ENCODE measurements at places on chromosomes 4 and X.

- no peaks in the 10 kb centered on the region for H3K36me3 ChIP-seq
- H3K27ac ChIP-seq: no peak overlapping the region
- DNase-seq: no peak
- H3K4me3 ChIP-seq: no peak overlapping the region
- H3K27me3 ChIP-seq: peaks cover 7% of the 10 kb centered on the region
These were observed 10.7 kb downstream of the ATP8A1 start for GRCh38 chr4:42646013-42646784.

- DNase-seq: no peak
- no peaks in the 10 kb centered on the region for H3K36me3 ChIP-seq
- no peaks in the 10 kb centered on the region for H3K27me3 ChIP-seq
- no peak overlapping the region for H3K27ac ChIP-seq
- no peaks in the 10 kb centered on the region for H3K4me1 ChIP-seq
- no peak overlapping the region for H3K4me3 ChIP-seq
These were observed 95.1 kb downstream of the IL15 start for GRCh38 chr4:141731481-141731880.

DNA sequence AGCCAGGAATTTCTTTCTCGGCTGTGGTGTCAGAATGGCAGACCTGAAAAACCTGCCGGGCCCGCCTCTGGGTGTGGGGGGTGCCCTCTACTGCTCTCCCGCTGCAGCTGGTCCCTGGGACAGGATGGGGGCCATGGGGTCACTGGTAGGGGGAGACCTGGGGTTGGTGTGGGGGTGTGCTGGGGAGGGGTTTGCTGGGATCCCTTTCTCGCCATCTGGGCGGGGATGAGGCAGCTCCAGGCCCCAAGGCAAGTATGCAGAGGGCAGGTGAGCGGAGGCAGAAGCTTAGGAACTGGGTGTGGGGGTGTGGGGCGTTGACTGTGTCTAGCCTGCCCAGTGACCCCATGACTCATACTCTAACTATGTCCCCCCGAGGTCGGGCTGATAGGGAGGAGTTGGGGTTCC, 884 bp downstream of the CCDC120 start:
- H3K4me3 ChIP-seq: peak overlapping the region; percentile 78
- H3K27me3 ChIP-seq: no peaks in the 10 kb centered on the region
- H3K27ac ChIP-seq: peak overlapping the region; percentile 76

DNA sequence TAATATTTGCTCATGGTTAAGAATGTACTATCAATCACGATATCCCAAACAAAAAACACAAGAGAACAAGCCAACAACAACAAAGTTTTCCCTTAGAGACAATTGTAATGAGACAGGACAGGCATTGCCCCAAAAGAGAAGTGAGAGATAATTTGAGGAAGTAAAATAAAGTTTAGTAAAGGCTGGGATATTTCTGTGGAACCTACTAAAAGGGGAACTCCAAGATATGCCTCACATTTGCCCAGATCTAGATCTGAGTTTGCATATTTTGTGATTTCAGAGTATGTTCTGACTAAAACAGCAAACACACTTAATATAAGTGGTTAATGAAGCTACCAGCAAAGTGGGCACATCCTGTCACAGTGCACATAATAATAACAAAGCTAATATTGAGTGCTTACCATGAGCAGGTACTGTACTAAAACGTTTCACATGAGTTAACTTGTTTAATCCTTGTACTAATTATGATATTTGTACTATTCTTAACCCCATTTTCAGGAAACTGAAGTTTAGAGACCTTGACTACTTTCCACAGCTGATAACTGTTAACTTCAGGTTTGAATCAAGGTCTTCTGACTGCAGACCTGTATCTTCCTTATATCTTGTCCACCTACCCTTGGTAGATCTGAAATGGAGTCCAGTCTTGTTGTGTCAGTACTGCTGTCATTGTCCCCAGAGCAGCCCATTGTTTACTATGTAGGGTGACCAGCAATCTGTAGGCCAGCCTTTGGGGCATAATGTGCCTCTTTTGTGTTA, 26.0 kb upstream of the BMP2K start:
- H3K27me3 ChIP-seq: no peaks in the 10 kb centered on the region
- H3K27ac ChIP-seq: no peak overlapping the region
- no peak for DNase-seq
- no peaks in the 10 kb centered on the region for H3K36me3 ChIP-seq
- H3K4me1 ChIP-seq: no peaks in the 10 kb centered on the region

DNA sequence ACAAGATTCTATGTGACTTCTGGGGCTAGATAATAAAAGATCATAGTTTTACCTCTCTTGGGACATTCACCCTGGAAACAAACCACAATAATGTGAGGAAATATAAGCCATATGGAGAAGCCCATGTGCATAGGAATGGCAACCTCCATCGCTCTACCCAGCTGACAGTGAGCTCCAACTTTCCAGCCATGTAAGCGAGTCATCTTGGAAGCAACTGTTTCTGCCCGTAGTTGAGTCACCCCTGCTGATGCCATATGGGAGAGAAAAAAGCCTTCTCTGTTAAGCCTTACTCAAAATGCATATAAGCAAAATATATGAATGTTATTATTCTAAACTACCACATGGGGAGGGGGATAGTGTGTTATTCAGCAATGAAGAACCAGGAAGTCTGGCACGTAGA, 31.4 kb upstream of the RELL1 start:
- no peak overlapping the region for H3K27ac ChIP-seq
- no peak for DNase-seq
- H3K36me3 ChIP-seq: no peaks in the 10 kb centered on the region
- no peak overlapping the region for H3K4me3 ChIP-seq

DNA sequence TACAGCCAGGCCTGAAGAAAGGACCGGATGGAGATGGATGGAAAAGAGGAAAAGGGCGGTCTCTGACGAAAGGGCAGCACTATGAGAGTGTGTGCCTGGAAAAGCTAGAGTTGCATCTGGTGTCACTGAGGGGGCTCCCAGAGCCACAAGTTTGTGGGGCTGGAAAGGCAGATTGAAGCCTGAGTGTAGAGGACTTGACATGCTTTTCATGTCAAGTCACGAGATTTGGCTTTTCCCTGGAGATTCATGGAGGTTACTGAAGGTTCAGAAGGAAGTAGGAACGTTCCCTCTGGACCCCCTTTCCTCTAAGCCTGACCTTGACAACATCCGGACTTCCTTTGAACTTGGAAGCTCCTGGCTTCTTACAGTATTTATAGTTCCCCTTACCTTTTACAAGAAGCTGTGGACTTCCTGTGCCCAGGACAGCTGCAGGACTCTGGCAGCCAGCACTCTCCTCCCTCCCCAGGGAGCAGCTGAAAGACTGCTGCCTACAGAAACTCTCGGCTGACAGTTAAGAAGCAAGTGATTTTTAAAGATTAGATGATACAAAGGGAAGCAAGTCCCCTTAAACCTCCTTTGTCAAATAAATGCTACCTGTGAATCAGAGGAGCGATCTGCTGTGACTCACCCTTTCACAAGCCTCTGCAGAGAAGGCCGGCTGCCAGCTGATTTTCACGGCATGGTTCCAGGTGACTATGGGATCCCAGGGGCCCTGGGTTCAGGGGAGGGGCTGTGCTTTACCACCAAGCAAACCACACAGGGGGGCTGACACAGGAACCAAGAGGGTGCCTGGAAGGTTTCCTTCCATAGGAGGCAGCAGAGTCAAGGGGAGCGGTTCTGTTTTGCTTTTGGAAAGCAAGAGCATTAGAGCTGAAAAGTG, 72.9 kb upstream of the STIM2 start:
- H3K4me3 ChIP-seq: peak overlapping the region; percentile 12
- H3K27ac ChIP-seq: peak overlapping the region; percentile 61
- peaks cover 19% of the 10 kb centered on the region for H3K4me1 ChIP-seq
- DNase-seq: peak; percentile 70
- no peaks in the 10 kb centered on the region for H3K27me3 ChIP-seq

- H3K36me3 ChIP-seq: no peaks in the 10 kb centered on the region
- no peak overlapping the region for H3K27ac ChIP-seq
- no peak overlapping the region for H3K4me3 ChIP-seq
- no peaks in the 10 kb centered on the region for H3K4me1 ChIP-seq
These were observed 103.5 kb upstream of the NOCT start for GRCh38 chr4:138911909-138912703.

DNA sequence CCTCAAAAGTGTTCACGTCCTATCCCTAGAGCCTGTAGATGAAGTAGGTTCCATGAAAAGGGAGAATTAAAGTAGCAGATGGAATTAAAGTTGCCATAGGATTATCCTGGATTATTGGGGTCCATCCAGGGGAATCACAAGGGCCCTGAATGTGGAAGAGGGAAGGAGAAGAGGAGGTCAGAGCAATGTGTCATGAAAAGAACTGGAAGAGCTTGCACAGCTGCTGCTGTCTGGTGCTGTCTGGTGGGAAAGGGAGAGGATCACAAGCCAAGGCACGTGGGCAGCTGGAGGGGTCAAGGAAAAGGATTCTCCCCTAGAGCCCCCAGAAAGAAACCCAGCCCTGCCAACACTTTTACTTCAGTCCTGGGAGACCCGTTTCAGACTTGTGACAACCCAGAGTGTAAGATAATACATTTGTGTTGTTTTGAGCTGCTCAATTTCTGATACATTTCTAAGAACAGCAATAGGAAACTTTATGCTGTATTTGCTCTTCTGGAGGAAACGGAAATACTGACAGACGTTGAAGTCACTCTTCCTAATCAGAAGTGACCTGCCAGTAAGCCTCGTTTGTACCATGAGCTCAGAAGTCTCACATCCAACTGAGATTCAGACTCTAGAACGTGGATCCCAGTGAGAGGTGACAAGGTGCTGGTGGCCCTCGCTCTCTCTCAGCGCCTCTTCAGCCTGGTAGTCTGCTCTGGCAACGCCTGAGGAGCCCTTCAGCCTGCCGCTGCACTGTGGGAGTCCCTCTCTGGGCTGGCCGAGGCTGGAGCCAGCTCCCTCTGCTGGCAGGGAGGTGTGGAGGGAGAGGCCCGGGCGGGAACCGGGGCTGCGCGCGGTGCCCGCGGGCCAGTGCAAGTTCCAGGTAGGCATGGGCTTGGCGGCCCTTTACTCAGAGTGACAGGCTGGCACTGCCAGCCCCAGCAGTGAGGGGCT, 34.7 kb upstream of the ENPP6 start:
- no peaks in the 10 kb centered on the region for H3K36me3 ChIP-seq
- H3K27me3 ChIP-seq: no peaks in the 10 kb centered on the region
- no peak overlapping the region for H3K4me3 ChIP-seq
- H3K27ac ChIP-seq: no peak overlapping the region
- no peak for DNase-seq
- H3K4me1 ChIP-seq: no peaks in the 10 kb centered on the region

GRCh38 chrX:24231131-24231540, 81.6 kb downstream of the ZFX start:
- peak; percentile 7 for DNase-seq
- no peak overlapping the region for H3K27ac ChIP-seq
- H3K4me1 ChIP-seq: peaks cover 8% of the 10 kb centered on the region
- H3K36me3 ChIP-seq: no peaks in the 10 kb centered on the region

Data from HCT116 (cell line).